Cerebellar nuclear complex (tissue), 1 donor: ENCODE measurements at places on chromosomes 7 and 10.

DNA sequence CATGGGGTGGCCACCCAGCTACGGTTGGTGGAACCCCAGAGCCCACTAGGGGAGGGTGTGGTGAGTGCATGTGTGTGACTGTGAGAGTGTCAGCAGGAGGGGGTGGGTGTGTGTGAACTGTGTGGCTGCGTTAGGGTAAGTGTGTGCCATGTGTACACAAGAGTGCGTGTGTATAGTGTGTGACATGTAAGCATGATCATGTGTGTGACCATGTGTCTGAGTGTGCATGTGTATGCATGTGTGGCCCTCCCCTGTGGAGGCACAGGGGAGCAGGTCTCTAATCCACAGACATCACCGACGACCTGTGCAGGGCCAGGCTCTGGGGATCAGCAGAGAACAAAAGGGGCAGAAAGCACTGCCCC, 3.5 kb upstream of the CFAP46 start:
- DNase-seq: no peak

DNA sequence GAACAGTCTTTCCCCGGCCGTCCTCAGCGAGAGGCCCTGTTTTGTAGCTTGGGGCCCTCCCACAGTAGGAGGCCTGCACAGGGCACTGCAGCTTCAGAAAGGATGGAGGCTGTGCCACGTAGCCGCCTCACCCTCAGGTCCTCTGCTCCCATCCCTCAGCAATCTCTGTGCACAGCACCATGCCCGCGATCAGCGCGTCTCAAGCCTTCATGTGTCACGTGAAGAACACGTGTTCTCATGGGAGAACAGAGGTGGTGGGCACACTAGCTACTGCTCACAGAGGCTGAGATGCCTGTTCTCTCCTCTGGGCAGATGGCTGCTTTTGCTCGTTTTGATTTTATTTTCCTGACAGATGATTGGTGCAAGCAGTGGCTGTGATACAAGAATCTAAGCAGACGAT, 8.5 kb upstream of the SHH start:
- DNase-seq: no peak

DNA sequence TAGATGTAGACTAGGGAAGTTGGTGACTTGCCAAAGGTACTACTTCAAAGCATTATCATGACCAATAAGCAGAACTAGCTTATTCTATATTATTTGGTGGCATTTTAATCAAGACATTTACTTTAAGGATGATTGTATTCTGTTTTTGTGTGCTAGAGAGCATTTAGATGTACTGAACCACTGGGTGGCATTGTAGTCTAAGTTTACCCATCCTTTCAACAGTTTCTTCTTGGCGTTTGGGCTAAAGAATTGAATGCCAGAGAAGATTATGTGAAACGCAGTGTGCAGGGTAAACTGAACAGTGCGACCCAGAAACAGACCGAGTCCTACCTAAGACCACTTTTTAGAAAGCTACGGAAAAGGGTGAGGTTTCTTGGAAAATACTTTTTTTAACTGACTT, 26.8 kb downstream of the PRPF18 start:
- no peak for DNase-seq

GRCh38 chr10:132414402-132415016, 17.5 kb downstream of the PWWP2B start:
- no peak for DNase-seq

DNA sequence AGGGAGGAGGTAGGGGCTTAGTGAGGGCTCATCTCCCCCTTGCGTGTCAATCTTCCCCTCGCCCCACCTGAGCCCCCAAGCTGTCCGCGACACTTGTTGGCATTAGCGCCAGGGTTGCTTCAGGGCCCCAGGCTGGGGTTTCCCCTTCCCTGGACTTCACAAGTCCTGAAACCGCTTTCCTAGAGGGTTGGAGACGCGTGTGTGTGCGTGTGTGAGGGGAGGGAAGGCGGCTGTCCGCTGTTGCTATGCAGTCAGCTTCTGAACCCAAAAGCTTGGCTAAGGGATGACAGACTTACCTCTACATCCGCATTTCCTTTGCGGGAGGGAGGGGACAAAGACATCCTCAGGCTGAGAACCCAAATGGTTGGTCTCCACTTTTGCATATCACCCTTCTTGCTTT, 803 bp downstream of the GOLGA7B start:
- DNase-seq: no peak

- no peak for DNase-seq
Measured at GRCh38 chr10:103373544-103373943, 5.8 kb downstream of the TAF5 start.

DNA sequence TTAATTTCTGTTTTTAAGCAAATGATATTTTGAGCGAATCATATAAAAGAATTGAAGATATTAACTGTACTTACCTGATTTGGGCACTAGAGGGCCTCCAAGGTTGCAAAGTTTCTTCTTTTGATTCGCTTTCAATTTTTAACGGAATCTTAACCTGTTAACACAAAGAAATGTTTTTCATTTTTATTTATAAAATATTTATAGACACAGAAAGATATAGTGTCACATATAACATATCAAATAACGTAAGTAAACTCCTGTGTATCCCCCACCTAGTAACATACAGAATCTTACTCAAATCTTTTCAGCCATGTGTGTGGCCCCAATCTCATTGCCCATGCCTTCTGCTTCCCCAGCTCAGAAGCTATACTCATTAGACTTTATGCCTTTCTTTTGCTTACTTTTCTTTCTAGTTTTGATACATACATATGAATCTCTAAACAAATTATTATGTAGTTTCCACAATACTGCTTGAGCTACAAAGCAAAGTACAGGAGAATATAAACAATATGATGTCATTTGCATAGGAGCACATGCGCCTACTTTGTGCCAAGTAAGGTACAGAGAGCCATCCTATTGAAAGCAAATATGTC, 49.5 kb upstream of the ZPBP start:
- DNase-seq: no peak

DNA sequence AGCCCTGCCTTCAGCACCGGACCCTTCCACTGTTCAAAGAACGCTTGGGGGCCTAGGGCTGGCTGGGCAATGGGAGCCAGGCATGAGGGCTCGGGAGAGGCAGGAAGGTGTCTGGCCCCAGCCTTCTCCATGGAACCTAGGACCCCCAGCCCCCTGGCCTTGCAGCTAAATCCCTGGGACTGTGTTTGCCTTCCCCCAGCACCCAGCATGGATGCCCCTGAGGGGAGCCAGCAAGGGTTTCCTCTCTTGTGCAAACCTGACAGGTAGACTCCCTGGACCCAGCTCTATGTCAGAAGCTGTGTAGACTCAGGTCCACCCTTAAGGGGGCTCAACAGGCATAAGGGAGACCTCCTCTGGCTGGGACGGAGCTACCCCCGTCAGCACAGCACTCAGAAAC, 288.0 kb downstream of the GRID1 start:
- DNase-seq: no peak

- DNase-seq: no peak
Measured at GRCh38 chr7:80885757-80886156, 33.1 kb downstream of the SEMA3C start.

GRCh38 chr7:64562256-64562625, 630 bp downstream of the ZNF680 start:
- DNase-seq: no peak

GRCh38 chr10:116385994-116386809, 41.4 kb upstream of the PNLIPRP3 start:
- no peak for DNase-seq

GRCh38 chr10:77188000-77188395, 449.6 kb downstream of the KCNMA1 start:
- no peak for DNase-seq

GRCh38 chr7:9083837-9084236, 650.4 kb downstream of the NXPH1 start:
- DNase-seq: no peak

- no peak for DNase-seq
Measured at GRCh38 chr7:117096330-117096729, 143.0 kb downstream of the ST7 start.

- DNase-seq: no peak
Measured at GRCh38 chr10:26621889-26622711, 75.4 kb upstream of the PDSS1 start.

DNA sequence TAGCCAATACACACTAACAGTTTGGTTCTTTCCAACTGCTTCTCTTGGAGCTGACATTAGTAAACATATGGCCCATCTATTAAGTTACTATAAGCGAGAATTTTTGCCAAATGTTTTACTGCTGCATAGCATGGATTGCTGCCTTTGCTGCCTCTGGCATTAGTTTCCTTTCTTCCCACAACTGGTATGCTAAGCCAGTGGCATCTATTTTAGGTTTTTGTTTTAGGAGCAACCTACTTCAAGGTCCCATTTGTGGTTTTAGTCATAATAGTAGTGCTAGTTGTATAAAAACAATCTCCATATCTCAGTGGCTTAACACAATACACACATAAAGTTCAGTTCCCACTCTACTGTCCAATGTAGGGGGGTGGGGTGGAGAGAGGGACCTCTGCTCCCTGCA, 25.9 kb upstream of the PANK1 start:
- no peak for DNase-seq

GRCh38 chr10:70479626-70480238, 1.2 kb downstream of the PALD1 start:
- DNase-seq: no peak

DNA sequence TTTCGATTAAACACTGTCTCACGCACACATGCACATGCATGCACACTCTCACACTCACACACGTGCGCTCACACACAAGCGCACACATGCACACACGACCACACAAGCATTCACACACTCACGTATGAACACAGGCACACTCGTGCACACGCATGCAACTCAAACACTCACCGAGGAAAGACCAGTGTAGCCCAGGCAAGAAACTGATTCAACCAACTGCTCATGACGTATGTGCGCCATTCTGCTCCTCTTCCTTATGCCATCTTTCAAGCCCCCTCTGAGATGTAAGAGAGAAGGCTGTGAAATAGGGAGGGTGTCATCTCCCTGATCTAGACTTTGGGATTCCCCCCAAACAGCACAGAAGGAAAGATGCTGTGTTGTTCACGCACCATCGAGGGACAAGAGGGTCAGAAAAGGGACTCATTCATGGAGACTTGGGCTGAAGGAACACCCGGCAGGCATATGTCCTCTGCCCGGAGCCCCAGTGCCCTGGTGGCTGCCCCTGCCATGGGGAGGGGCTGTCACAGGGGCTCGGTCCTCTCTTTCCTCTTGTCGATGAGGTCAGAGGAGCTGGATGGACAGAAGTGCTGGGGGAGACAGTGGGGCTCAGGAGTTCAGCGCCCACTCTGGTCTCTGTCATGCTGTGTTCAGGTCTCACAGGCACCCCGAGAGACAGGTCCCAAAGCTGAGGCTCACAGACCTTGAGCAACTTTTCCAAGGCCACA, 130.1 kb upstream of the SHH start:
- no peak for DNase-seq

- DNase-seq: no peak
Measured at GRCh38 chr7:151138153-151138851, 29.2 kb downstream of the GBX1 start.

DNA sequence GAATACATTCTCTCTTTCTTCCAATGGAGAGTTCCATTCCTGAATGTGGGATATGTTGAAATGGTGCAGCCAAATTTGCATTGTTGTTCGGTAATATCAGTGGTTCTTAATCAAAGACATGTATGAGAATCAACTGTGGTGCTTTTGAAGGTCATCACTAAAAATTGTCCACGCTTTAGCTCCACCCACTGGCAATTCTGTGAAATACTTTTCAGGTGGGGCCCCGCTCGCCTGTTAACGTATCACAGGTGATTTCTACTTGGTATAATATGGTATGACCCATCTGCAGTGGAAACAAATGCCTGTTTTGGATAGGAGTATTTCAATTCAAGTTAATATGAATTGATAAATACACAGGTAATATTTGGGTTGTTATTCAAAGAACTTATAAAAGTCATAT, 178.4 kb downstream of the NSUN6 start:
- DNase-seq: peak; percentile 16

GRCh38 chr7:33624215-33624614, 281.1 kb upstream of the BMPER start:
- no peak for DNase-seq

- no peak for DNase-seq
Measured at GRCh38 chr10:43879742-43880141, 231.1 kb upstream of the ZNF32 start.

DNA sequence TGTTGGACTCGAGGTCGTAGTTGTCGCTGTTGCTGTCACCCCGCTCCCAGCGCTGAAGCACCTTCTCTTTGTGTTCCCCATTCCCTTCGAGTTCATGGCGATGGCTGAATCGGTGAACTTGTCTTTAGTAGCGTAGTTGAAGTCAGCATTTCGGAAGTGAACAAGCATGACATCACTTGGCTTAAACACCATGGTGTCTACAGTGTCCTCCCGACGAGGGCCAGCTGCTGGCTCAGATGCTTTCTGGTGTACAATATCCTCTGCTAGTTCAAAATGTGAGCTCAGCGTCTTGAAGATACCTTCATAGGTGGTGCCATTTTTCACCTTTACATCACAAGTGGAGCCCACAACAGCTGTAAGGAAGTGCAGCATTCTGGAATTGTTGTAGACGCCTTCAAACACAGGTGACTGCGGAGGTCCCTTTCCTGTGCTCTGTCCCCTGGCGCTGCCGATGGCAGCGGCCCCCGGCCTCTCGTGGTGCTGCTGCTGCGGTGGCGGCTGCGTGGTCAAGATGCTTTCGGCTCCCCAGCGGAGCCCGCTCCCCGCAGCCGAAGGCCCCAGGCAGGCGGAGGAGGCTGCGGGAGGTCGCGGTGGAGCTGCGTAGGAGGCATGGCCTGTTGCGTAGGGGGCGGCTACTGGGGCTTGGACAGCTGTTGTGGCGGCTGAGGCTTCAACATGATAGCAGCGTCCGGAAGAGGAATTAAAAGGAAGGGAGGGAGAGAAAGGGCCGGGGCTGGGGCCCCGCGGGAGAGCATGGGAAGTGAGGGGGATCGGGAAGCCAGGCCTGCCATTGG, 59.3 kb downstream of the ANKMY2 start:
- no peak for DNase-seq

GRCh38 chr7:47846138-47846836, 102.0 kb downstream of the PKD1L1 start:
- DNase-seq: no peak
